ENCODE measurements at places on chromosomes 13 and 19.

- DNase-seq = no peak
Measured at GRCh38 chr19:34120141-34120540, 52.2 kb upstream of the LSM14A start.

DNA sequence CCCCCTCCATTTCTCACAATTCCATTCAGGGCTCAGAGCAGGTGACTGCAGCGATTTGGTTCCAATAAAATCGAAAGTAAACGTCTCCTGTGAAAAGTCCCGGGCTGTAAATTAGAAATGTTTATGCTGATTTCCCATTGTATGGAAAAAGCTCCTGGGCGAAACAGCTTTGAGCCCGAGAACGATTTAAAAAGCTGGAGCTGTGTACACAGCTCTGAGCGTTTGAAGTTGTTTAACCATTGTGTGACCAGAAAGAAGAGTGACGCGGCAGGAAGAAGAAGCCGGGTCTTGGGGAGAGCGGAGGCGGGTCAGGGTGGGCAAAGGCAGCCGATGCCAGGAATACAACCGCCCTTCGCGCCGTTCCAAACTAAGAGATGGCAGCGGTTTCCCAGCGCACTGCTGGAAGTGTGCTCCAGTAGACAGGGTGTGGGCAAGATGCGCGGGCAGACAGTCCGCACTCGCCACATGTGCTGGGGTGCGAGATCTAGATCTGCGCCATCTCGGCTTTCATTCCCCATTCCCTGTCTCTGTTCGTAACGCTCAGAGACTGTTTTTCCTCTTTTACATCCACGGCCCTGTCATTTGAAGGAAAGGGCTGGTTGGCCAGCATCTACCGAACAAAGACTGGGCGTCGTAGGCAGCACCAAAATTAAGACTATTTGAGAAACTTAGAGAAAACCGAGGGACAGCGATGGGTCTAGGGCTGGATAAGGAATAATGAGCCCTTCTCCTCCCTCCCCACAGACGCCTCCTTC, 960 bp upstream of the GSX1 start:
- no peak for DNase-seq

- DNase-seq = no peak
Measured at GRCh38 chr13:100100115-100100879, 11.4 kb downstream of the PCCA start.

GRCh38 chr19:11247391-11247790, 8.0 kb downstream of the ANGPTL8 start:
- DNase-seq = no peak

- no peak for DNase-seq
Measured at GRCh38 chr13:85588359-85588758, 210.9 kb downstream of the SLITRK6 start.

DNA sequence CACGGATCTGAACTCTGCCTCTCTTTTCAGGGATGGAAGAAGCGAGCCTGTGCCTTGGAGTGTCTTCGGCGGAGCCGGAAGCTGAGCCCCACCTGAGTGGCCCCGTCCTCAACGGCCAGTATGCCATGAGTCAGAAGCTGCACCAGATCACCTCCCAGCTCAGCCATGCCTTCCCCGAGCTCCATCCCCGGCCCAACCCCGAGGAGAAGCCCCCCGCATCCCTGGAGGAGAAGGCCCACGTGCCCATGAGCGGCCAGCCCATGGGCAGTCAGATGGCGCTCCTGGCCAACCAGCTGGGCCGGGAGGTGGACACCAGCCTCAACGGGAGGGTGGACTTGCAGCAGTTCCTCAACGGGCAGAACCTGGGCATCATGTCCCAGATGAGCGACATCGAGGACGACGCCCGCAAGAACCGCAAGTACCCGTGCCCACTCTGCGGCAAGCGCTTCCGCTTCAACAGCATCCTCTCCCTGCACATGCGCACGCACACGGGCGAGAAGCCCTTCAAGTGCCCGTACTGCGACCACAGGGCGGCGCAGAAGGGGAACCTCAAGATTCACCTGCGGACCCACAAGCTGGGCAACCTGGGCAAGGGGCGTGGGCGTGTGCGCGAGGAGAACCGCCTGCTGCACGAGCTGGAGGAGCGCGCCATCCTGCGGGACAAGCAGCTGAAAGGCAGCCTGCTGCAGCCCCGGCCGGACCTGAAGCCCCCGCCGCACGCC, 71.5 kb downstream of the ZNF536 start:
- no peak for DNase-seq

- DNase-seq = no peak
Measured at GRCh38 chr13:110780422-110780821, 66.9 kb downstream of the ING1 start.

- DNase-seq = no peak
Measured at GRCh38 chr19:18490728-18491127, 31.1 kb downstream of the ELL start.

DNA sequence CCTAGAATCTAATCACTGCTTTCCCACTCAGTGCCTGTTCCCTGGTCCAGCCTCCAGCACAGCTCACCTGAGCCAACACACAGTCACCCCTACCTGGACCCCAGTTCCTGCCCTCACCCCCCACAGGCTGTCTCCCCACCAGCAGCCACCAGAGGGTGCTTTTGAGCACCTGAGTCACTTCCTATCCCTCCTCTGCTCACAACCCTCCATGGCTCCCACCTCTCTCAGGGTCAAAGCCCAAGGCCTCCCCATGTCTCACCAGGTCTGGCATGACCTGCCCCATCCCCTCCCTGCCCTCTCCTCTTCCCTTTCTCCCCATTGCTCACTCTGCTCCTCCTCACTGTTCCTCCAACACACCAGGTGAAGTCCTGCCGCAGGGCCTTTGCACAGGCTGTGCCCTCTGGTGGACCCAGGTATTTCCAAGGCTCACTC, 7.1 kb upstream of the DPP9 start:
- no peak for DNase-seq

- DNase-seq = no peak
Measured at GRCh38 chr13:74485757-74486156, 351.6 kb upstream of the KLF12 start.

GRCh38 chr13:46831588-46832194, 34.7 kb upstream of the ESD start:
- DNase-seq = peak; percentile 54

DNA sequence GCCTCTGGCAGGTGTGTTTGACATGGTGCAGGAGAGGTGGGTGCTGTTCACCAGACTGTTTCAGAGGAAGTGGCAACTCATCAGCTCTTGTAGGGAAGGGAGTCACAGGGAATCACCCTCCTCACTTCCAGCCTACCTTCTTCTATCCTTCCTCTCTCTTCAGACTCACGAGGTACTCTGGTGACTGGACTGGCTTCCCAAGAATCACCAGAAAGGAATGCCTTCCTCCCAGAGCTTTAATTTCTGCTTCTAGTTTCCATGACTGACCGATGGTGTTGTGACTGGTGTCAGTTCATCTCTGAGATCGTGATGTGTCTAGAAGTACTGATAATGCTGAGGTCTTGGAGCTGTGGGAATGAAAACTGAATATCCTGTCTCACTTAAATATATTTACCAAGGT, 247.3 kb downstream of the KCTD12 start:
- no peak for DNase-seq

DNA sequence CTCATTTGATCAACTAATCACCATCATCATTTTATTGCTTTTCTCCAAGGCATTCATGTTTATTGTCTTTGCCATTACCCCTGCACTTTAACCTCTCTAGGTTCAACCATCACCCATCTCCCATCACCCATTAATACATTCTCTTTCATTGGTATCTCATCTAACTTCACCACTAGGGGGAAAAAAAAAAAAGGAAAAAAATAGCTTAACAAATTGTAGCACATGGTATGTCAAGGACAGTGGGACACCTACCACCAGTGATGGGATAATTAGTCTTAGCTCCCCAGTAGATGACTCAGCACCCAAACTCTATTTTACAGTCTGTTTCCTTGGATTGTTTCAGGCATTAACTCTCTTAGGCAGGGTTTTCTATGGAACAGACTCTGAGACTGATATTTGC, 1770.2 kb upstream of the MIR17HG start:
- DNase-seq = no peak

DNA sequence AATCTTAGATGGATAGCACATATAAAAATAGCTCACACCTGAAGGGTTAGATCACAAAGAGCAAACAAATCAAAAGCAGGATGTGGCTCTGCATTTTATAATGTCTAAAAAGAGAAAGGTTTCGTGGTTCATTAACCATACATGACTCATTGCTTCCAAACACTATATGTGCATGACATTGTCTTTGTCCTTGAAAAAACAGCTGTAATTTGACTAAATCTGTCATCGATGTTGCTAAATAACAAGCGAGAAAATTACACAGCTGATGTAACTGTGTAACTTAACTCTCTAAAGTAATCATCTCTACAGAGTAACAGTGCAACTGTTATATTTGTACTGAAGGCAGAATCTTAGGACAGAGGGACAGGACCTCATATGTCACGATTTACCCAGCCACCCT, 383.1 kb upstream of the GPC6 start:
- DNase-seq = peak; percentile 79

DNA sequence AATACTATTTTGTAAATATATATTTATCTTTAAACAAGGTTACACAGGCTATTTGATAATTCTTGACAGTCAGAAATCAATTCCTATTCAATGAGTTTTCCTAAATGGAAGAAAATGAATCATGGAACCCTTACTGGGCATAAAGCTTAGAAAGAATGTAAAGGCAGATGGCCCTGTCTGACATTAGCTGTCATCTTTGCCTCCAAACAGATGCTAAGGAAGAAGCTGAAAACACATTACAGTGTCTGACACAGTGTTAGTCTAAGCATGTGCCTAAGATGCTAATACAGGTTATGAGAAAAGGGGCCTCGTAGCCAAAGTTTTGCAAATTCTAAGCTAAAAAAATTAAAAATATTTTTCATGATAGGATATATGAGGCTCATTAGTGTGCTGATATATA, 112.8 kb downstream of the ITGBL1 start:
- no peak for DNase-seq

DNA sequence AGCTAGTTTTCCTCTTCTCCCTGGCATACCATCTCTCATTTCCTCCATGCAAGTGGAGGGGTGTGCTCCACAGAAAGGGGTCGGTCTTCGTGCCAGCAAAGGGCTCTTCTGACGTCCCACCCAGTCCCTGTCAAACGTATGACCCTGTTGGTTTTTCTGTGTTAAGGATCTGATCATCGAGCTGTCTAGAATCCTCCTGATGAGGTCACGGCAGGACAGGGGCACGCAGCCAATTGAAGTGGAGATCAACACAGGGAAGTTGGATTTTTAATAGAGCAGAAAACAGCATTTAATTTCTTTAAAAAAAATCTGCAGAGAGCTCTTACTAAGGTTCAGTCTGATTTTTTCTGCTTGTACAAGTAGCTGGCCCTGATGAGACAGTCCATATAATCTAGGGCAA, 339.4 kb downstream of the TEX29 start:
- DNase-seq = no peak

GRCh38 chr13:73230716-73231115, 171.9 kb downstream of the KLF5 start:
- no peak for DNase-seq

DNA sequence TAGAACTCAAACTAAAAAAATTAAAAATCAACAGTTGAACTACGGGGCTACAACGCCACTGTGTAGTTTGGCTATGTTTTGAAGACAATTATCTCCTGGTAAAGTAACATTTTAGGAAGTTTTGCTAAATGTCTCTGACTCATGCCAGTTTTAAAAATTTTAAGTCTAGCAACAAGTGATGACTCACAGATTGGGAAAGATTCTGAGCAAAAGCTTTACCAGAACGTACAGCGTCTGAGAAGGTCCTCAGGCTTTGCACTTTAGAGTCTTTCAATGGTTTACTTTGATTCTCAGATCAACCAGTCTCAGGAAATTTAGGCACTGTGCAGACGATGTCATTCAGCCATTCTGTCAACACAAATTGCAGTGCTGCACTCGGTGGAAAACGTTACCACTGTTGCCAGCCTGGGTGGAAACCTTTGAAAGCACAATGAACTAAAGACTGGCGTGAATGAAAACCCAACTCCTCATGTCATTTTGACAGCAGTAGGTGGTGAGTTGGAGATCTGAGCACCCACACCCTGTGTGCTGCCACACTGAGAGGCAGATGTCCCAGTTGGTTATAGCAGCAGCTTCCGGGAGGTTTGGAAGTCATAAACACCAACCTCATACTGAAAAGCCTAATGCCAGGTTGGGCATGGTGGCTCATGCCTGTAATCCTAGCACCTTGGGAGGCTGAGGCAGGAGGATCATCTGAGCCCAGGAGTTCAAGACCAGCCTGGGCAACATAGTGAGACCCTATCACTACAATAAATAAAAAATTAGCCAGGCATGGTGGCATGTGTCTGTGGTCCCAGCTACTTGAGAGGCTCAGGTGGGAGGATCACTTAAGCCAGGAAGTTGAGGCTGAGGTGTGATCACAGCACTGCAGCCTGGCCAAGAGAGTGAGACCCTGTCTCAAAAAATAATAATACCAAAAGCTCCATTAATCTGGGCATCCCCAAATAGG, 6.3 kb upstream of the WTIP start:
- no peak for DNase-seq
